Memory B cell (primary cell): ENCODE measurements at places on chromosomes 3 and 15.

DNA sequence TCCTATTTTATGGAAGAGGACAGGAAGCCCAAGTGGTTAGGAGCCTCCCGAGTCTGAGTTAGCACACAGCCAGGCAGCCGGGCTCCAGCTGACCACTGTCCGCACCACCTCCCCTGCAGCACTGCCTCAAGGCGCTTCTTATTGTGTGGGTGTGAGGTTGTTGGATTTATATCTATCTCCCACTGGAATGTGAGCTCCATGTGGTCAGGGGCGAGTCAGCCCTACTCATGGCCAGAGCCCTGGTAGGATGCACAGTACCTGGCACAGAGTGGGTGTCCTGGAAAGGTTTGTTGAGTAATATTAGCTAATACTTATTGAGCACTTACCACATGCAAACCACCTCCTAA is 9.7 kb upstream of the FBLN2 start:
- no peak for DNase-seq

- DNase-seq: no peak
Observed at GRCh38 chr3:65712140-65712539, 326.6 kb downstream of the MAGI1 start.

DNA sequence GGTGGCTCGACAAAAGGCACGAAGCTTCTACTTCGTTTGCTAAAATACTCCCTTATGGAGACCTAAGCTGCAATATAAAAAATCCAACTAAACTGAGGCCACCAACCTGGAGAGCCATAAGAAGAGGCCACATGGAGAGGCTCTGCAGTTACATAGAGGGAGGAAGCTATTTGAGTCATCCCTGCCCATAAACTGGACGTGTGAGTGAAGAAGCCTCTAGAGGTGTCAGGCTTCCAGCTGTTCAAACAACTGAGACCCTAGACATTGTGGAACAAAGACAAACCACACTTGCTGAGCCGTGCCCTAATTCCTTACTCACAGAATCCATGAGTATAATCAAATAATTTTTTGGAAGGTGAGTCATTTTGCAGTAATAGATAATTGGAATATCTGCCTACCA is 50.2 kb upstream of the GMNC start:
- no peak for DNase-seq

DNA sequence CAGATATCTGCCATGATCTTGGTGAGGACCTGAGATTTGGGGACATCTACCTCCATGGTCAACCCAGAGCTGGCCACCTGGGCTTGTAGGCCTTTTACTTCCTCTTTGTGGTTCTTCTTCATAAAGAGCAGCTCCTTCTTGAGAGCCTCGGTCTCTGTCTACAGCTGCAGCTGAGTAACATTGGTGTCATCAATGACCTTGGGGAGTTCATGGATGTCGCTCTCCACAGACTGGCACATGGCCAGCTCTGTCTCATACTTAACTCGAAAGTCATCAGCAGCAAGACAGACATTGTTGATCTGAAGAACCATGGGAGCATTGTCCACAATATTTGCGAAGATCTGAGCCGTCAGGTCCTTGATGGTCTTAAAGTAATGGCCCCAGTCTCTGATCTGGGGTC is 15.7 kb upstream of the RASA2 start:
- DNase-seq: no peak

- no peak for DNase-seq
Observed at GRCh38 chr3:30691944-30692343, 85.5 kb downstream of the TGFBR2 start.

GRCh38 chr3:194987571-194988494 is 283.1 kb downstream of the XXYLT1 start:
- no peak for DNase-seq
